ENCODE measurements at places on chromosomes 1 and 21. TPM values are rescaled to one million over a fixed set of nuclear protein-coding genes. Genes with fewer than 3 reads are reported as not detected.

Gene ERICH3
- total RNA-seq: 0.09 TPM

Gene IL20
- total RNA-seq: not detected

Gene FCER1G
- total RNA-seq: 31.5 TPM

Gene SLC35F3
- 0.12 TPM for total RNA-seq

Gene WDR64
- not detected for total RNA-seq

Gene MEX3A
- total RNA-seq: 1.4 TPM

Gene IFI16
- 42.4 TPM for total RNA-seq

Gene CACNA1S
- not detected for total RNA-seq

Gene ATP6V1G3
- not detected for total RNA-seq

Gene LRRC38
- not detected for total RNA-seq

DNA sequence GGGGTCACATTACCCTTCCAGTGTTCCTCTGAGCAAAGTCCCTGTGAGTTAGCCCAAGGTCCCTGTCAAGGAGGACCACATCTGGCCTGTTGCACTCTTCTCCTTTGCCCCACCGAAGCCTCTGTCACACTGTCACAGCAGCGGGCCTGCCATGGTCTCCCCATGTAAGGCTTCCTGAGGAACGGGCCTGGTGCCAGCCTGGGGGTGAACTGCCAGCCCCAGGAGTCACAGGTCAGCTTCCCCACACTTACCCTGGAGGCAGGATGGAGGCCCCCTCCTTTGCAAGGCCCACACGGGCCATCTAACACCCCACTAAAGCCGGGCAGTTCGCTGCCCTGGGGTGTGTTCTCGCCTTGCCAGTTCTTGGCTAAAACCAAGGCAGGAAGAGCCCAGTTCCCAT lies 14.1 kb downstream of the TNFRSF1B start:
- DNase-seq: no peak

GRCh38 chr21:21921410-21922232 lies 923.4 kb downstream of the NCAM2 start:
- no peak for DNase-seq

GRCh38 chr1:13586001-13586400 lies 2.4 kb downstream of the PDPN start:
- DNase-seq: no peak

DNA sequence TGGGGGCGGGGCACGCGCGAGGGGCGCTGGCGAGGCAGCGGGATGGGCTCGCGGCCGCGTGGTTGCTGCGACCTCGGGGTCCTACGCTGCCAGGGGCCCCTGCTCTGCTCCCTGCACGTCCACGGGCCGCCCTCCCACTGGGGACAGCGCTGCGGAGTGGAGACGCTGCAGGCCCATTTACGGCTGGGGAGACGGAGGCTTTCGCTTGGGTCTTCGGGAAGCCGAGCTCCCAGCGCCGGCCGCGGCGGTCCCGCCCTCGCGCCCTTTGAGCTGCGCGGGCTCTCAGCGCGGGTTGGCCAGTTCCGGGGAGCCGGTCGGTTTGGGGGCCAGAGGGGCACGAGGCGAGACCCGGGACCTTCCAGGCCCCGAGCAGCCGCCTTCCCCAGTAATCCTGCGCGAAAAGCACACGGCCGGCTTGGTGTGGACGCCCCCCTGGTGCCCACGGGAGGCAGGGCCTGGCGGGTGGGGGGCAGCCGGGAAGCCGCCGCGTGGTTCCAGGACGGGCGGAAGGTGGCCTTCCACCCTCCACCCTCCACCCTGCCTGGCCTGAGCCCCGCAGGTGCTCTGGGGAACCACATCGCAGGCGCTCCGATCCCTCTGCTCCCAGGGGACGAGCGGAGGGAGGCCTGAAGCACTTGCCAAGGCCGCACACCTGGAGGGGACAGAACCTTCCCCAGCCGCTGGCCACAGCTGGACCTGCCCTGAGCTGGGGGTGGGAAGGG lies 570 bp upstream of the PEX10 start:
- no peak for DNase-seq

DNA sequence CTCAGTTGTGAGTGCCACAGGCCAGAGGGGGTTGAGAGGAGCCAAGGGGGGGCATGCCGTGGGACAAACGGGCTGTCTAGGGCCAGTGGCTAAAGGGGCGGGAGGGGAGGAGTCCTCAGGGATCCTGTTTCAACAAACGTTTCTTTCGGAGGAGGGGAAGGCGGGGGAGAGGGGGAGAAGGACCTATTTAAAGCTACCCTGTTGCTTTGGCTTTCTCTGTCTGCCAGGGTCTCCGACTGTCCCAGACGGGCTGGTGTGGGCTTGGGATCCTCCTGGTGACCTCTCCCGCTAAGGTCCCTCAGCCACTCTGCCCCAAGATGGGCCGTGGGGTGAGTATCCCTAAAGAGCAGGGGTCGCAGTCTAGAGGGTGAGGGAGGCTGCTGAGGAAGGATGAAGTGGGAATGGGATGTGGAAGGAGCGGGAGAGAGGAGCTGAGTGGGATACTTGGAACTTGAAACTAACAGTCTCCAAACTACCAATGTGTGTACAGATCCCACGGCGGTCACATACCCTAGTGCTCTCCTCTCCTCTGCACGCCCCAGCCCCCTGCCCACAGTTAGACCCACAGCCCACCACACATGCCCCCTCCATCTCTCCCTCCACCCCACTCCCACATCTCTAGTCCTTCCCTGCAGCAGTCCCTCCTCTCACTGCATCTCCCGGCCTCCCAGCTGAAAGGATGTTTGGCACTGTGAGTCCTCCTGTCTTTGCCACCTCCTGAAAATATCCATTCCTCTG lies at the start of gene ATP1A2:
Gene ATP1A2 (plus strand): TSS at position 215 of the 738 bp plus-strand sequence. CDS start 103 bp downstream, at position 318.
- no peak for DNase-seq

DNA sequence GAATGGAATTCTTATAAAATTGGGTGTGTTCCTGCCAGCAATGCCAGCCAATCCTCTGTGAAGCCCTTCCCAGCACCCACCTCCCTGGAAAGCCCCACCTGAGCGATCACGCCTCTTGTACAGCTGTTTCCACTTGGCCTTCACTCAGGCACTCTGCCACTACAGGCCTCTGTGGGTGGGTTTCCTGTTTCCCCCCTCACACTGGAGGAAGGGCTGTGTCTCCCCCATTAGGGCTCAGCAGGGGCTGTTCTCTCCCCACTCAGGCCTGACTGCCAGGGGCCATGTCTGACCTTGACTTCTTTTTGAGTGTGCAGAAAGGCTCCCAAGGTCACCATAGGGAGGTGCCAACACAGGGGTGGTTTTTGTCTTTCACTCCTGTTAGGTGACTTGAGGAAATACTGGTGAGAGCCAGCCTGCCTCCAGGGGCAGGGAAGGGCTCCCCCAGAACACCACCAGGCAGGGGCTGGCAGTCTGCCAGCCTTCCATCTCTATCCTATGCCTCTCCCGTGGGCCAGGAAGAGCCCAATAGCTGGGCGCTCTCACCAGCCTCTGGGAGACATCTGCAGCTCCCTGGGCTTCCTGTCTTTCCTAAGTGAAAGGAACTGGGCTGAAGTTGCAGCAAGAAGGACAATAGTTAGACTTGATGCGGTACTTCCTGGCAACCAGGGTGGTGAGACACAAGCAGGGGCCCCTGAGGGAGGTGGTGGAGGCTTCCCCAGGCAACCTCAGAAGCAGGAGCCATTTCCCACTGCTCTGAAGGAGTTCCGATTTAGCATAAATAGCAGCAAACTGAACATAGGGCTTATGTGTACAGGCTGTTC lies 49.1 kb downstream of the ELK4 start:
- DNase-seq: no peak

DNA sequence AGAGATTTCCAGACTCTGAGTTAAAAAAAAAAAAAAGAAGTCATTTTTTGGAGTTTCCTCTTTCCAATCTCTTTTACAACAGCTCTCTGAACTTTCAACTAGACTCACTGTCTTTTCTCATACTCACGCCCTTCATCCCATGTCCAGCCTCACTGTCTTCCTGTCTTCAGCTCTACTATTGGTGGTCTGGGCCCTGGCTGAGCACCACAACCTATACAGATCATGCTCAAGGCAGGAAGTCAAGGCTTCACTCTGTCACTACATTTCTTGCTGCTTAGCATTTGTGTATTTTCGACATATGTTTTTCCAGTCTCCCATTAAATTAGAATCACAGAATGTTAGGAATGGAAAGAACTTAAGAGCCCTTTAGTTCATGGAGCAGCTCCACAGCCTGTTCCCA lies 106.4 kb upstream of the PPP2R5A start:
- no peak for DNase-seq

- DNase-seq: no peak
These were observed 40.4 kb downstream of the NKAIN1 start for GRCh38 chr1:31199236-31199790.

- DNase-seq: peak; percentile 73
These were observed 382 bp downstream of the GPBP1L1 start for GRCh38 chr1:45686015-45686287.

DNA sequence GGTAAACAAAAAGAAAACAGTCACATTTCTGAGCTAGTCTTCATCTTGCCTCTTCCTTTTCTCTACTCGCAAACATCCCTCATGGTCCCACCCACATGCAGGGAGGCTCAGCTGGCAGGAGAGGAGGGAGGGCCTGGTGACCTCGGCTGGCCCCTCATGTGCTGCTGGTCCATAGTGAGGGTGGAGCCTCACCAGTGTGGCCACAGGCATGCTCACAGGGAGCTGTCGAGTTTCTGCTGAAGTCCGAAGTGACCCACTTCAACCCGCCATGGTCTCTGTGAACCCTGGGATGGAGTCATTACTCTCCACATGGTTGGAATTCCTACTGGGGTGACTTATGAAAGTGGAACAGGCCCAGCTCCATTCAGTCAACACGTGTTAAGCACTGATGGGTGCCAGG lies 253.4 kb downstream of the RHOU start:
- DNase-seq: no peak

GRCh38 chr1:39269791-39270342 lies 65.4 kb downstream of the MACF1 start:
- DNase-seq: peak; percentile 17

- DNase-seq: no peak
These were observed 42.1 kb upstream of the TP53BP2 start for GRCh38 chr1:223887747-223888418.

DNA sequence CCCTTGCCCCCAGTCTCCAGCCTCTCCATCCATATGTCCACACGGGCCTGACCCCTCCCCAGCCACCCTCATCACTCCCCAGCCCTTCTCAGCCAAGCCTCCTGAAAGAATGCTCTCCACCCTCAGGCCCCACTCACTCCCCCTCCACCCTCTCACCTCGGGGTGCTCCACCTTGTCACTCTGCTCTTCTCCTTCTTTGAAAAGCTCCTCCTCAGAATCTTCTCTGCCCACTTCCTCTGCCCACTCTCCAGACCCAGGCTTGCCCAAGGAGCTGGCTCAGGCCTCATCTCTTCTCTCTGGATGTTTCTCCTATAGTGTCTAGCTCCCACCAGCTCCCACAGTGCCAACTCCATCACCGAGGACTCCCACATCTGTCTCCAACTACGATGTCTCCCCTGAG lies 13.9 kb downstream of the COL8A2 start:
- no peak for DNase-seq

DNA sequence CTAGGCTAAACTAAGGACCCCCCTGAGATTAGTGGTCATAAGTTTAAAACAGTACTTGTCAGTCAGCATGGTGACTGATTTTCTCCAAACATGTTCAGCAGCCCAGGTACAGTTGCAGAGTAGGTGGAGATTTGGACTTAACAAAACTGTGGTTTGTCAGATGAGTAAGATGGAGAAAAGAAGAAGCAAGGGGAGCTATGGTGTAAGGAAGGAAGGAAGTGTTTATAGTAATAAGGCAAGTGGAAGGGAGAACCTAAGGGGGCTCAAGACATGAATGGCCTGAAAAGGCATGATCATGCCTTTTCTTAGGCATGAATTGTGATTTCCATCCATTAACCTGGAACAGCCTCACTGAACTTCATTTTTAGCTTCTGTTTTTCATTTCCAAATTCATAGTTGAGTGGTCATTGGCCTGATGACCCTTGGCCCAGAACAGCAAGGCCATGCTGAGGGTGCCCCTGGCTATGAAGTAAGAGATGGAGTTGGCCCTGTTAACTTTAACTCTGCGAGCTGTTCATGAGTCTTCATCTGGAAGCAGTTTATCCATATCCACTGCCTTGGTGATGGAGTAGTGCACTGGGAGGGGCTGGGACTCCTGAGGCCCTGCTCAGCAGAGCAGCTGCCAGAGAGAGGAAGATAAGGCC lies 60.7 kb downstream of the LRRC8D start:
- DNase-seq: no peak

DNA sequence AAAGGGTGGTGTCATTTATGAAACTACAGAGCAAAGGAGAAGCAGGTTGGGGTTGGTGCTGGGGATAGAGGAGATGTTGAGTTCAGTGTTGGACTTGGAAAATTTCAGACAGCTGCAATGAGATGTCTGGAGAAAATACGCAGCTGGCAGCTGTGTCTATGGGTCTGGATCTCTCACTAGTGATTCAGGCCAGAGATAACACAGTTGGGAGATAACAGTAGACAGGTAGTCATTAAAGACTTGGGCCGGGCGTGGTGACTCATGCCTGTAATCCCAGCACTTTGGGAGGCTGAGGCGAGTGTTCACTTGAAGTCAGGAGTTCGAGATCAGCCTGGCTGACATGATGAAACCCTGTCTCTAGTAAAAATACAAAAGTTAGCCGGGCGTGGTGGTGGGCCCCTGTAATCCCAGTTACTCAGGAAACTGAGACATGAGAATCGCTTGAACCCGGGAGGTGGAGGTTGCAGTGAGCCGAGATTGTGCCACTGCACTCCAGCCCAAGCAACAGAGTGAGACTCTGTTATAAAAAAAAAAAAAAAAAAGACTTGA lies 2.5 kb upstream of the TFAP2E start:
- DNase-seq: no peak

- DNase-seq: no peak
These were observed 141.3 kb downstream of the ROR1 start for GRCh38 chr1:63915121-63915520.

DNA sequence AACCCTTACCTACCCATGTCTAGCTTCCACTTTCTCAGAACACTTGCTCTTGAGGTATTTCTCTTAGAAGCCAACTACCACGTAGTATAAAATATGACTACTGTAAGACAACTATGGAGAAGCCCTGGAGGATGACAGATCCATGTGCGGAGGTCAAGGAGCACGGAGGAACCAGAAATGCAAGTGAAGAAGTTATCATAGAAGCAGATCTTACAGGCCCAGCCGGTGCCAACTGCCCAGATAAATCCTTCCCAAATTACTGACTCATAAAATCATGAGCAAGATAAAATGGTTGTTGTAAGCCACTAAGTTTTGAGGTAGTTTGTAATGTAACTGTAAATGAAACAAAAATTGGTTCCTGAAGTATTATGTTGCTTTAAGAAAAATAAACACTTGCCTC lies 12.6 kb downstream of the GTF2B start:
- no peak for DNase-seq

GRCh38 chr21:31992391-31992790 lies 119.6 kb downstream of the HUNK start:
- no peak for DNase-seq

GRCh38 chr1:9960706-9961562 lies 17.7 kb downstream of the NMNAT1 start:
- DNase-seq: no peak

DNA sequence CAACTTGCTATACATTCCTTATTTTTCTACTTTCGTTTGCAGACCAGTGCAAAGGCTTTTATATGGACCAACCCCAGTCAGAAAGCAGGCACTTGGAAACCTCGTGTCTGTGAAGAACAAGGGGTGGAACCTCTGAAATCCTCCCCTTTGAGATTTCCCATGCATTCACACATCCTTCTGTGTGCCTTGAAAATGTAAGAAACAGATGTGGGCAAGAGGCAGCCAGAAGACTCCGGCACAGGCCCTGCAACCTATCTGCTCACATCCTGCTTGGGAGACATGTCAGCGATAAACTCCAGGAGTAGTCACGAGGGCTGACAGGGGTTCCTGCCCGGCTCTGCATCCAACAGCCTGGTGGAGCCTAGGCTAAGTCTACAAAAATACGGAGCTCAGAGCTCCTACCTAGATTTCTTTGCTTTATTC lies 42.5 kb downstream of the ETS2 start:
- DNase-seq: peak; percentile 60
